Activated effector memory CD4-positive, alpha-beta T cell treated with Interleukin-2 at 50 U/mL for 16 hours (primary cell): ENCODE measurements at places on chromosomes 7 and 10.

DNA sequence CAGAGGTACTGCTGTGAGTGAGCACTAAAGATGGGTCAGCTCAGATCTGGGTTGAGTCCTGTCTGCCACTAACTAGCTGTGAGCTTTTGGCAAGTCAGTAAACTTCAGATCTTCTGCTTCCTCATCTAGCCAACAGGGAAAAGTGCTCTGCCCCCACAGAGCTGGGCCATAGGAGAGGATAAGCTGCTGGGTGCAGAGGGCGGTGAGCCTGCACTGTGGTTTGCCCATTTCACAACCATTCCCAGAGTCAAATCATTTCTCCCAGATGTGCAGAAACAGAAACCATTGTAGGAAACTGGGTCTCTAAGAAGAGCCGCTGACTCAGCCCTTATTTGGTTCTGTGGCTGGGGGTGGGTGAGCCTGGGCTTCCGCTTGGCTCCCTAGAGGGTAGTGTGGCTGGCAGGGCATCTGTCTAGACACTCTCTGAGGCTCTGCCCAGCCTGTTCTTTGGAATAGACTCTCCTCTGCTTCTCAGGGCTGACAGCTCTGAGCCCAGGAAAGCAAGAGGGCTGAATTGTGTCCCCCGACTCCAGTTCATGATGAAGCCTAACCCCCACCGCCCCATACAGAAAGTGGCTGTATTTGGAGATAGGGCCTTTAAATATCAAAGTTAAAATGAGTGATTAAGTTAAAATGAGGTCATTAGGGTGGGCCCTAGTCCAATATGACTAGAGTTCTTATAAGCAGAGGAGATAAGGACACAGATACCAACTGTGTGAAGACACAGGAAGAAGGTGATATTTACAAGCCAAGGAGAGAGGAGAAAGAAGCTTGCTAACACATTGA, 29.5 kb upstream of the ARHGAP22 start:
- no peak for DNase-seq

DNA sequence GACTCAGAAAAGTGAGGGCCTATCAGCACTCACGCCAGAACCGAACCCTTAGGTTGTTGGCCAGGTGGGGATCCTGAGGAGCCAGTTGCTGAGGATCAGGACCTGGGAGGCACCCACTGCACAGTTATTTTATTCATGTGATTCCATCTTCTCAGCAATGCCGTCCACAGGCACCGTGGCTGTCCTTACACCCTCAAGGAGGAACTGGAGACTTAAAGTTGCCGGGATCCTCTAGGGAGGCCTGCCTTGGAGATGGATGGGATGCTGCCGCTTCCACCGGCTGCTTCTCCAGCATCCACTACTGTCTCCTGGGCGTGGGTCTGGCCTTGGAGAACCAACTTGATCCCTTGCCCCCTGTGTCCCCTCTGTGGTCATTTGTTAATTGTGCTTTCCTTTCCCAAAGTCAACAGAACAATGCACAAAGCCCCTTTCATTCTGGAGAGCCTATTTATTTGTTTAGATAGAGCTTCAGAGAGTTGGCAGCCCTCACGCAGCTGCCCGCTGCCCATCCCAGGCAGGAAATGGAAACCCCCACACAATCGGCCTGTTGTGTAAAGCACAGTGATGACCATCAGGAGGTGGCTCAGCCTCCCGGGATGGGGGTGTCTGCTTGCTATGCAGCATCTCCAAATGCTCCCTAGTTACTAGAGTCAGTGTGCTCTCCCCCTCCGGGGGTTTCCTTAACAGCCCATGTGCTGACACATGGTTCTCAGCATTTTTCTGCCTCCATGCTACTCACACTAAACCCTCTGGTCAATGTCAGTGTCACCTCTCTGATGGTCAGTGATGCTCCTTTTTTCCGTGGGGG, 52.9 kb upstream of the IGFBP3 start:
- no peak for DNase-seq

GRCh38 chr10:101643546-101643945, 51.4 kb downstream of the FBXW4 start:
- no peak for DNase-seq

GRCh38 chr10:10125676-10126075, 892.0 kb upstream of the CELF2 start:
- DNase-seq = no peak

DNA sequence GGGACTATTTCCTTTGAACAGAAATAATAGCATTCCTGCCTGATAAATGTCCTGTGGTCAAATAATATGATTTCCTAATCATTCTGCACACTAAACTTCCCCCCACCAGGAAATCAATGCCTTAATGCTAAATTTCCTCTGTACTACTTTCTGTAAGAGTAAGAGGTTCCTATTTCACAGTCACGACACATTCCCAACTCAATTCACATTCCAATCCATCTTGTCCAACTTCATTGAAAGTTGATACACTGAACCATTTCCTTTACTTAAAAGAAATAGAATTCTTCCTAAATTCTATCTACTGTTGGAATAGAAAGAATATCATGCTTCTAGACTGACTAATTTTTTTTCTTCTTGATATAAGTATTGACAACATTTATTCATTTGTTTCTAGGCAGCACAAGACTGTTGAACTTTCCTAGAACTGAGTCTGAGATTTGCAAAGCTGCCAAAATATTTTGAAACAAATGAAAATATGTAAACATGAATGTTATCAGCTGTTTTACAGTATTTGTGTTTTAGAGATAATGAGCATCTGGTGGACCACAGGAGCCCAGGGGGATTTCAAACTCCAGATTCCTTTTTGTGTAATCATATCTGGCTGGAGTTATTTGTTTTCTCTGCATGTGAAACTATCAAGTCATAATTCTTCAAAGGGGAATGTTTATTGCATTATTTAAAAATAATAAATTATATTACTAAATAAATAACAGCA, 121.5 kb downstream of the TPST1 start:
- no peak for DNase-seq

DNA sequence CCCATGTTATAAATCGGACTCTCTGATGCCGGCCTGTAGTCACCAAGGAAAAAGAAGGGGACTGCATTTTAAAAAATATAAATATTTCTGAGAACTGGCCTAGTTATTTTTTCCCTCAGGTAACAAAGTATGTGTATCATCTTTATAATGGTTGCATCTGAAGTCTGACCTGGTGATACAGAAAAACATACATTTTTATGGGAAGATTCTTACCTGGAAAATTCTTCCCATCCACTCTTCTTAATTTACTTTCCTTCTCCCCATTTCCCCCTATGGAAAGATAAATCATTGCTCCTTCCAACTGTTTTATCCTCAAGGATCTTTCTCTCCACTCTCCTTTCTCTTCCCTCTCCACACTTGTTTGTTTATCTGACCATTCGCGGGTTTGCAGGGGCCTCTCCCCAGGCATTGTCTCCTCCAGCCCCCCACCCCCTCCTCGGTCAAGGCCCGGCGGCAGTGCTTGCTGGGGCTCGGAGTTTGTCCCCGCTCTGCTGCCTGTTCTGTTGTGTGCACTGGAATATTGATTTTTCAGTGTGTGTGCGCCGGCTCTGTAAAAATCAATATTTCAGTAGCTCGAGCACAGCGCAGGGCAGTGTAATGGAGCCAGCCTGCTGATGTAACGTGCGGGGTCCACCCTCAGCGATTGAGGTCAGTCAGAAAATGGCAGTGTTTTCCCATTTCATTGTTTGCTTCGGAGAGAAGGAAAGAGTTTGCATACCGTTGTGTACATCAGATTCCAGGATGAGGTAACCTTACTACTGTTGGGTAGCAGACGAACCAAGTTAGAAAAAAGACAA, 199.5 kb upstream of the NFE2L3 start:
- no peak for DNase-seq

DNA sequence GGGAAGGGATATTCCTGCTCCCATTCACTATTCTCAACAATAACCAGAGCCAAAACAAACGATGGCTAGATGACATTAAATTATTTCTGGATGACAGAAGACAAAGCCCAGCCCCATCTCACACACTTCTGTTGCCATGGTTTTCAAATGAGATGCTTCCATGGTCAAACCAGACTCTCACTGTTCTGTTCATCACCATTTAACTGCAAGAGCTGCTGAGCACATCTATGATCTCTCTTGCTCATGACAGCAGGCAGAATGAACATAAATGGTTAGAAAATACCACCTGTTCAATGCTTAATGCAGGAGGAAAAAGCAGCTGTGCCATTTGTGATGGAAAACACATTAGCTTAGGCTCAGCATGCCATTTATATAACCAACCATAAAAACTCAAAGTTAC, 758.6 kb upstream of the ZWINT start:
- no peak for DNase-seq

DNA sequence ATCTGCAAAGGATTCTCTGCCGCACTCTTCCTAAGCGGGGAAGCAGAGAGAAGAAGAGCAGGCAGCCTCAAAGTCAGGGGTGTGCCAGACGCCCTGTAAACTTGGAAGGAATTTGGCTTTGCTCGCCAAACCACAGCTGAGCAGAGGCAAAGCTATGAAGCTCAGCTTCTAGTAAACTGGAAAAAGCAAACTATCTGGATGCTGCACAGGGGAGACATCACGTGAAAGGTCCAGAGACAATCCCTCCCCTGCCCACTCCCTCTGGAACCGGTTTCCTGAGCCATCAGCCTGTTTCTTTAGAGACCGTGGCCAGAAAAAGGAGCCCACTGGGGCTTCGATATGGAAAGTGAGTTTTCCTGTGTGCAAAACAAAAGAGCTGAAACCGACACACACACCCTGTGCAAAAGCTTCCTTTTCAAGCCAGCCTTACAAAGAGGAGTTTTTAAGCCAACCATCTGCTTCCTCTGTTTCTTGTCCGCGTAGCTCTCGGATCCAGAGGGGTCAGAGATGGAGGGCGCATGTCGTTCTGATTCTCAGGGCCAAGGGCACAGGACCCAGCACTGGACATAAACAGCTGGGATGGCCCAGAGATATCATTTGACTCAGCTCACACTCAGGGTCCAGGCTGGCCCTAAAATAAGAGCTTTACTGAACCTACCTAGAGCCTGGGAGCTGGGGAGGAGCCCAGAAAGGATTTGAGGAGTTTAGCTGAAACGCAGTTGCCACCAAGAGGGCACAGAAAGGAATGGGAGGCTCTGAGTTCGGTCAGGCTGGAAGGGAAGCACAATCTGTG, 58.2 kb upstream of the DNAAF5 start:
- no peak for DNase-seq

GRCh38 chr10:44261710-44262455, 123.0 kb downstream of the CXCL12 start:
- DNase-seq = no peak

GRCh38 chr10:127055263-127055662, 141.1 kb downstream of the INSYN2A start:
- DNase-seq = no peak

GRCh38 chr10:86446987-86447386, 74.6 kb downstream of the WAPL start:
- DNase-seq = no peak

GRCh38 chr10:48821111-48821510, 118.5 kb downstream of the LRRC18 start:
- no peak for DNase-seq

GRCh38 chr10:53356616-53357349, 584.2 kb upstream of the MBL2 start:
- DNase-seq = no peak

DNA sequence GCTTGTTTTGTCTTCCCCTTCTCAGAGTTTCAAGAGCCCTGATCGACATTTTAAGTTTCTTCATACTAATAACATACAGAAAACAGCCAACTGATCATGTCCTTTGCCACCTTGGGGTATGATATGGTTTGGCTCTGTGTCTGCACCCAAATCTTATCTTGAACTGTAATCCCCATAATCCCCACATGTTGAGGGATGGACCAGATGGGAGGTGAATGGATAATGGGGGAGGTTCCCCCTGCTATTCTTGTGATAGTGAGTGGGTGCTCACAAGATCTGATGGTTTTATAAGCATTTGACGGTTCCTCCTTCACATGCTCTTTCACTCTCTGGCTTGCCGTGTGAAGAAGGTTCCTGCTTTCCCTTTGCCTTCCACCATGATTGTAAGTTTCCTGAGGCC, 190.3 kb downstream of the CHCHD3 start:
- no peak for DNase-seq

DNA sequence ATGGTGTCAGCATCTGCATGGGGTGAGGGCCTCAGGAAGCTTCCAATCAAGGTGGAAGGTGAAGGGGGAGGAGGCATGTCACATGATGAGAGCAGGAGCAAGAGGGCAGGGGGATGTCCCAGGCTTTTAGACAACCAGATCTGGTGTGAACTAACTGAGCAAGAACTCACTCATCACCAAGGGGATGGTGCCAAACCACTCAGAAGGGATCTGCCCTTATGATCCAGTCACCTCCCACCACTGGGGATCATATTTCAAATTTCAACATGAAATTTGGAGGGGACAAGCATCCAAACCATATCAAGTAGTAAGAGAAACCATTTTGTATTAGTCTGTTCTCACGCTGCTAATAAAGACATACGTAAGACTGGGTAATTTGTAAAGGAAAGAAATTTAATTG, 33.6 kb downstream of the THNSL1 start:
- DNase-seq = no peak

DNA sequence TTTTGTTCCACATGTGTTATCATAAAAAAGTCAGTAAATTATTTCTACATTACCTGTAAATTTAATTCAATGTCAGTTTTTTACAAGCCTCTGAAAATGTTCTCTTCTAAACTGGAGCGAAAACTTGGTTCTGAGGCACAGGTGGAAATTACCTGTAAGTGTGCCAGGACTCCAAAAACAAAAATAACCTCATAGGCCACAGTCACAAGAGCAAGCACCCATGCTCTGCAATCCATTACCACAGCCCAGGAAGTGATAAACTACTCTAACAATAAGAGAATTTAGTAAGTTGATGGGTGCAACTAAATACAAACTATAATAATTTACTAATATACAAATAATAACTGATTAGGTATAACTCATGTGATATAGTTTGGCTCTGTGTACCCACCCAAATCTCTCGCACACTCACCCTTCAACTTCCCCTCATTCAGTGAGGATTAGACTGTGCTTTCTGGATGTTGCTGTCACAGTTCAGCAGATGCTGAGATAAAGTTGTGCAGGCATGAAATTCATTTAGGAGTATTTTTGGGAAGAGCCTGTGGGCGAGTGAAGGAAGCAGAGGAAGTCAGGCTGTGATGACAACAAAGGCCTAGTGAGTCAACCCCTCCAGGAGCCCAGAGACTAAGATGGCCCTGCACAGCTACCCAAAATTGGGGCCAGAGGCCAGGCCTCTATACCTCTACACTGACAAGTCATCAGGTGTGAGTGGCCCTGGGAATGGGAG, 16.3 kb upstream of the GIMAP6 start:
- DNase-seq = no peak
